ENCODE measurements at places on chromosomes 4 and X. TPM values are rescaled to one million over a fixed set of nuclear protein-coding genes. Genes with fewer than 3 reads are reported as not detected.

GRCh38 chrX:112866175-112866574 is 25.5 kb upstream of the AMOT start:
- no peaks in the 10 kb centered on the region for H3K36me3 ChIP-seq
- no peak overlapping the region for H3K4me3 ChIP-seq
- H3K27me3 ChIP-seq = peaks cover 20% of the 10 kb centered on the region
- H3K27ac ChIP-seq = no peak overlapping the region

- no peaks in the 10 kb centered on the region for H3K36me3 ChIP-seq
- no peak overlapping the region for H3K4me3 ChIP-seq
- H3K27me3 ChIP-seq = no peaks in the 10 kb centered on the region
- H3K4me1 ChIP-seq = no peaks in the 10 kb centered on the region
- no peak overlapping the region for H3K27ac ChIP-seq
These were observed 102.8 kb upstream of the PDLIM3 start for GRCh38 chr4:185638093-185638492.

GRCh38 chrX:19960913-19961312 is 29.9 kb downstream of the BCLAF3 start:
- H3K36me3 ChIP-seq = peaks cover 13% of the 10 kb centered on the region
- H3K4me3 ChIP-seq = no peak overlapping the region
- H3K27me3 ChIP-seq = peaks cover 53% of the 10 kb centered on the region
- no peaks in the 10 kb centered on the region for H3K4me1 ChIP-seq

- H3K36me3 ChIP-seq = no peaks in the 10 kb centered on the region
- no peak overlapping the region for H3K27ac ChIP-seq
- no peaks in the 10 kb centered on the region for H3K4me1 ChIP-seq
- no peak overlapping the region for H3K4me3 ChIP-seq
- no peak for DNase-seq
- no peaks in the 10 kb centered on the region for H3K27me3 ChIP-seq
These were observed 13.3 kb upstream of the IL3RA start for GRCh38 chrX:1323315-1323714.

- peaks cover 84% of the 10 kb centered on the region for H3K27me3 ChIP-seq
- H3K36me3 ChIP-seq = peaks cover 40% of the 10 kb centered on the region
- no peak overlapping the region for H3K27ac ChIP-seq
- H3K4me3 ChIP-seq = no peak overlapping the region
These were observed 9.5 kb downstream of the CSTF2 start for GRCh38 chrX:100829730-100830129.

GRCh38 chr4:38503689-38504395 is 160.2 kb upstream of the KLF3 start:
- no peak overlapping the region for H3K27ac ChIP-seq
- DNase-seq = no peak
- H3K4me3 ChIP-seq = no peak overlapping the region
- H3K27me3 ChIP-seq = peaks cover 14% of the 10 kb centered on the region

GRCh38 chr4:176925962-176926361 is 133.2 kb upstream of the VEGFC start:
- no peaks in the 10 kb centered on the region for H3K27me3 ChIP-seq
- H3K36me3 ChIP-seq = no peaks in the 10 kb centered on the region
- DNase-seq = no peak
- no peak overlapping the region for H3K4me3 ChIP-seq

DNA sequence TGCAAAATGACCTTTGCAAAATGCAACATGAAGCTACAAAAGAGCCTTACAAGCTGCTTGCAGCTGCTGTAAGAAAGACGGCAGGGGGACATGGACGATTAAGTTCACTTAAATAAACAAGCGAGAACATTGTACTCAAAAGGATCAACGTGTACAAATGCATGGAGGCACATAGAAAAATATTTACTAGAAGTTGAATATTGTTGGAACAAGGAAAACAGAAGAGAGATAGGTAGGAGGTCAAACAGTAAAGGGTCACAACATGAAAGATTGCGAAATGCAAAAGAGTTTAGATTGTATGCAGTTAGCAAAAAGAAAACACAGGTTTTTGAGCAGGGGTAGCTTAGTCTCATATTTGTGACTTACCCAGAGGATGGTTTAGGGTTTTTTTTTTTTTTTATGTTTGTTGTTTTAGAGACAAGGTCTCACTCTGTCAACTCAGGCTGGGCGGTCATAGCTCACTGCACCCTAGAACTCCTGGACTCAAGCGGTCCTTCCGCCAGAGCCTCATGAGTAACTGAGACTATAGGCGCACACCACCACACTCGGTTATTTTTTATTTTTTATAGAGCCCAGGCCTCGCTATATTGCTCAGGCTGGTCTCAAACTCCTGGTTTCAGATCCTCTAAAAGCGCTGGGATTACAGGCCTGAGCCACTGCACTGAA is 1.4 kb upstream of the PHF8 start:
- no peak overlapping the region for H3K4me3 ChIP-seq
- no peak for DNase-seq
- H3K27me3 ChIP-seq = peaks cover 15% of the 10 kb centered on the region
- peak overlapping the region; percentile 99 for H3K27ac ChIP-seq

GRCh38 chrX:29858714-29859113 is 356.6 kb upstream of the MAGEB2 start:
- no peak overlapping the region for H3K4me3 ChIP-seq
- peak; percentile 0 for DNase-seq

CFAP47 gene
- not detected for total RNA-seq

VCX3A gene
- total RNA-seq = not detected

CLDN34 gene
- not detected for total RNA-seq

SPP1 gene
- total RNA-seq = not detected

ETDC gene
- not detected for total RNA-seq

SMARCAD1 gene
- 38.1 TPM for total RNA-seq

NXF3 gene
- not detected for total RNA-seq

DNA sequence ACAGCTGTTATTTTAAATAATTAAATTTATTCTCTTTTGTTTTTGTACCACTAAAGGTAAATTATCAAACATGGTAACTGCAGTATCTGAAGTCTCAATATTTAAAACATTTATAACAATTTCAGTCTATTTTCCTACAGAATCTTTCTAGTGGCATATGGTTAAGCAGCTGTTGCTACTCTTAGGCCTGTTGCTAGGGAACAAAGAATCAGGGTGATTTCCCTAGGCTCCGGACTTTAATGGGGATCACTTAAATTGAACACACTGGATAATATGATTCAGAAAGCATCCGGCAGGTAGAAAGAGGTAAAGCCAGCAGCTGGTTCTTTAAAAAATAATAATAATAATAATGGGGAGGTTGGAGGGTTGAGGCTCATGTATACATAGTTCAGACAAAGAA is 17.6 kb downstream of the FBXO8 start:
- DNase-seq = no peak
- no peaks in the 10 kb centered on the region for H3K4me1 ChIP-seq
- H3K4me3 ChIP-seq = no peak overlapping the region
- no peak overlapping the region for H3K27ac ChIP-seq
- H3K36me3 ChIP-seq = peaks cover 5% of the 10 kb centered on the region
- H3K27me3 ChIP-seq = no peaks in the 10 kb centered on the region

DNA sequence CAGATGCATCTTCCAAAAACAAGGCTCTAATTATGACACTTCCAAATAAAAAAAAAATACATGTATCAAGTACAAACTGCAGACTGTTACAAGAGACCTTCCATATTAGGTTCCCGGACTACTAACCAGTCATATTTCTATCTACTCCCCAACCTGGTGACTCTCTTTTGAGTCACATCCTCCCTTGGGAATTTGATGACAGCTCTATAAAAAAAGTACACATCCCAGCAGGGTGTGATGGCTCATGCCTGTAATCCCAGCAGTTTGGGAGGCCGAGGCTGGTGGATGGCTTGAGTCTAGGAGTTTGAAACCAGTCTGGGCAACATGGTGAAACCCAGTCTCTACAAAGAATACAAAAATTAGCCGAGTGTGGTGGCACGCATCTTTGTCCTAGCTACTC is 14.9 kb downstream of the RPGR start:
- no peak overlapping the region for H3K27ac ChIP-seq
- H3K27me3 ChIP-seq = peaks cover 29% of the 10 kb centered on the region
- no peak overlapping the region for H3K4me3 ChIP-seq
- peaks cover 19% of the 10 kb centered on the region for H3K4me1 ChIP-seq
- peaks cover 23% of the 10 kb centered on the region for H3K36me3 ChIP-seq

- H3K4me3 ChIP-seq = no peak overlapping the region
- peaks cover 5% of the 10 kb centered on the region for H3K4me1 ChIP-seq
- no peak overlapping the region for H3K27ac ChIP-seq
- H3K36me3 ChIP-seq = no peaks in the 10 kb centered on the region
These were observed 18.5 kb downstream of the CPZ start for GRCh38 chr4:8610858-8611616.

RP2 gene
- 5.4 TPM for total RNA-seq

GRCh38 chr4:16116493-16116990 is 32.7 kb upstream of the PROM1 start:
- H3K4me3 ChIP-seq = no peak overlapping the region
- no peaks in the 10 kb centered on the region for H3K36me3 ChIP-seq
- no peaks in the 10 kb centered on the region for H3K4me1 ChIP-seq
- peaks cover 52% of the 10 kb centered on the region for H3K27me3 ChIP-seq
- H3K27ac ChIP-seq = no peak overlapping the region
- no peak for DNase-seq

DNA sequence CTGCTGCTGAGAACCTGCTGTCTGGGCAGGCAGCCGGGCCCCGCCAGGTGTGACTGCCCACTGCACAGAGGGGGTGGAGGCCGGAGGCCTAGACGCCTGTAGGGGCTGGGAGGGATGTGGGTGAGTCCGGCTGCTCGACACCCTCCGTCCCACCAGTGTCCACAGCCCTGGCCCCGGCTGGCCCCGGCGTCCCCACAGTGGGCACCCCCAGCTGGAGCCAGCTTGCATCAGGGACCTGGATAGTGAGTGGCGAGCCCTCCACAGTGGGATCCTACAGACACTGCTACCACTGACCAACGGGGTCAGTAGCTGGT is 34.7 kb upstream of the SPON2 start:
- H3K36me3 ChIP-seq = peaks cover 18% of the 10 kb centered on the region
- H3K27me3 ChIP-seq = no peaks in the 10 kb centered on the region
- no peak overlapping the region for H3K4me3 ChIP-seq
- H3K4me1 ChIP-seq = peaks cover 1% of the 10 kb centered on the region
- H3K27ac ChIP-seq = no peak overlapping the region

DNA sequence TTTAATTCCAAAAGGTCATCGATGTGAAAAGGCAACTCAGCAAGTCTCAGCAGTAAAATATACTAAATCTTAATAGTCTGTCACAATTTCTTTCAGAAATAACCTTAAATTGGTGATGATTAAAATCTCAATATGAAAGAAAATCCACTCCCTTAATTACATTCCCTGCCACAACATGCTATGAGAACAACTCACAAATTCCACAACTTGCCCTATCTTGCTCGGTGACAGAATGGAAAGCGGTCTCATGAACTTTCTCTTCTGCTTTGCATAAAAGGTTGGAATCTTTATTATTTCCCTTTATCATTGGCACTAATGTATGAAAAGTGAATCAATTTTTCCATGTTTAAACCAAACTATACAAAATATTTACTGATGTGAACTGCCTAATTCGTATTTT is 380.8 kb downstream of the TMA16 start:
- H3K27ac ChIP-seq = peak overlapping the region; percentile 84
- H3K36me3 ChIP-seq = no peaks in the 10 kb centered on the region
- H3K4me3 ChIP-seq = peak overlapping the region; percentile 48

GRCh38 chr4:8010618-8011017 is 71.0 kb upstream of the AFAP1 start:
- H3K27ac ChIP-seq = no peak overlapping the region
- DNase-seq = no peak
- no peak overlapping the region for H3K4me3 ChIP-seq
- H3K4me1 ChIP-seq = peaks cover 4% of the 10 kb centered on the region
- H3K36me3 ChIP-seq = peaks cover 4% of the 10 kb centered on the region

C4orf54 gene
- total RNA-seq = not detected

GRCh38 chrX:108537005-108537404 is 97.4 kb downstream of the COL4A5 start:
- peaks cover 59% of the 10 kb centered on the region for H3K27me3 ChIP-seq
- peaks cover 15% of the 10 kb centered on the region for H3K36me3 ChIP-seq
- no peak overlapping the region for H3K27ac ChIP-seq
